ENCODE measurements at places on chromosomes 4 and X. TPM values are rescaled to one million over a fixed set of nuclear protein-coding genes. Genes with fewer than 3 reads are reported as not detected.

The FAM9C gene
- total RNA-seq = not detected

The LUZP4 gene
- total RNA-seq = not detected

The LRCH2 gene
- total RNA-seq = 0.81 TPM

The CTAG2 gene
- 2.8 TPM for total RNA-seq

The AREG gene
- 35.4 TPM for total RNA-seq

The NDP gene
- not detected for total RNA-seq

The VMA21 gene
- 34.1 TPM for total RNA-seq

The BRS3 gene
- not detected for total RNA-seq

The SYTL4 gene
- 1.8 TPM for total RNA-seq

The TBX22 gene
- not detected for total RNA-seq

The CCDC149 gene
- 1.6 TPM for total RNA-seq

The SH3RF1 gene
- total RNA-seq = 20.0 TPM

The GASK1B gene
- 0.81 TPM for total RNA-seq

The NHSL2 gene
- total RNA-seq = 2.8 TPM

The FGF2 gene
- 10.9 TPM for total RNA-seq

The RIPPLY1 gene
- 0.51 TPM for total RNA-seq

The PCDH18 gene
- 2.8 TPM for total RNA-seq

The TCEAL2 gene
- 0.25 TPM for total RNA-seq

The CABS1 gene
- not detected for total RNA-seq

The PLS3 gene
- total RNA-seq = 87.7 TPM

The PRDM8 gene
- 0.49 TPM for total RNA-seq

The AMBN gene
- total RNA-seq = not detected

The RIBC1 gene
- 0.33 TPM for total RNA-seq

The CCNA2 gene
- total RNA-seq = 161 TPM

The TMEM150C gene
- total RNA-seq = 3.8 TPM

The TEC gene
- total RNA-seq = 0.33 TPM

The FMR1NB gene
- total RNA-seq = not detected

The MAGEA10 gene
- not detected for total RNA-seq

Data from mesangial cell (primary cell).